Right lung (tissue), 10 donors: ENCODE measurements at places on chromosomes 1 and 21. TPM values are rescaled to one million over a fixed set of nuclear protein-coding genes. Genes with fewer than 3 reads are reported as not detected.

TTLL10 gene
- 0.47 TPM for polyA plus RNA-seq

ZNF593OS gene
- polyA plus RNA-seq: 1.2 TPM

RSBN1 gene
- polyA plus RNA-seq: 21.7 TPM

CAMSAP2 gene
- polyA plus RNA-seq: 59.7 TPM

LEFTY2 gene
- 3.0 TPM for polyA plus RNA-seq

TMEM79 gene
- 8.7 TPM for polyA plus RNA-seq

DNA sequence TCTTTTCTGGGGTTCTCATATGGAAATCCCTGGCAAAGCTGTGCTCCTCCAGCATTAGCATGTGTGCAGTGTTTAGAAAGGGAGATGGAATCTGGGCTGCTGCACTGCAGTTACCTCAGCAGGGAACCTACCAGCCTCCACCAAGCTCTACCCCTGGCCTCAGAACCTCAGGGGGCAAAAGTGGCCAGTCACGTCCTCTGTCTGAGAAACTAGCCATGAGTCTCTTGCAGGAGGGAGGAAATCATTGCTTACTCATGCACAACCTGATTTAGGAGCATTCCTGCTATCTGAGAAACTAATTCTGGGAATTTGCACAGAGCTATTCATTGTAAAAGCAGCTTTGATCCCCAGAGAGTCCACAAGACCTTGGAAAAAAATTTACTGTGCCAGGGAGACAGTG is 80.6 kb upstream of the IPO9 start:
- no peak for DNase-seq

DNA sequence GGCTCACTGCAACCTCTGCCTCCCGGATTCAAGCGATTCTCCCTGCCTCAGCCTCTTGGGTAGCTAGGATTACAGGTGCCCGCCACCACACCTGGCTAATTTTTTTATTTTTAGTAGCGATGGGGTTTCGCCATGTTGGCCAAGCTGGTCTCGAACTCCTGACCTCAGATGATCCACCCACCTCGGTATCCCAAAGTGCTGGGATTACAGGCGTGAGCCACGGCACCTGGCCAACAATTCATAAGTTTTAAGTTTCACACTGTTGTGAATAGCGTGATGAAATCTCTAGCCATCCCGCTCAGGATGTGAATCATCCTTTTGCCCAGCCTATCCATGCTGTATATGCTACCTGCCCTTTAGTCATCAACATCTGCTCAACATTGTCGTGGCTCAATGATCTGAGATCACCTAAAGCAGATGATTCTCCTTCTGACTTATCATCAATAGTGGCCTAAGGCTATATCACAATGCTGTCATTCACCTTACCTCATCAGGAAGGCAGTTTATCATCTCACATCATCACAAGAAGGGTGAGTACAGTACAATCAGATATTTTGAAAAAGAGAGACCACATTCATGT is 2.6 kb downstream of the PFDN2 start:
- DNase-seq: no peak

- DNase-seq: no peak
Observed at GRCh38 chr1:169128562-169128961, 22.1 kb downstream of the ATP1B1 start.

GRCh38 chr1:119371815-119372214 is 3.2 kb downstream of the HAO2 start:
- no peak for DNase-seq

DNA sequence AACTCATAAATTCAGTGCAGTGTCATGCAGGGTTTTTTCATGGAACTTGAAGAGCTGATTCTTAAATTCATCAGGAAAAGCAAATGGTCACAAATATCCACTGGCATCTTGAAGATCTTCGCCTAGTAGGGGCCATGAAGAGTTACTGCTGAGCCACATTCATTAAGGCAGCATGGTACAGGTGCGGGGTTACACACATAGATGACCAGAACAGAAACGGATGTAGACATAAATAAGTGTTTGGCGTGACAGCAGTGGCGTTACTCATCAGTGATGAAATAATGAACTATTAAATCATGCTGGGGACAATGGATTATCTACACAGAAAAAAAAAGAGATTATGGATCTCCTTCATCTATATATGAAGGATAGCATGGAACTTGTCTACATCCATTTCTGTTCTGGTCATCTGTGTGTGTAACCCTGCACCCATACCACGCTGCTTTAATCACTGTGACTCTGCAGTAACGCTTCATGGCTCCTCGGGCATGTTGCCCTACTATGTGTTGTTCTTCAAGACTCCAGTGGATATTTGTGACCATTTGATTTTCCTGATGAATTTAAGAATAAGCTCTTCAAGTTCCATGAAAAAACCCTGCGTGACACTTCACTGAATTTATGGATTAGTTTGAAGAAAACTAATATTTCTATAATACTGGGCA is 161.3 kb downstream of the GALNT2 start:
- DNase-seq: no peak

GRCh38 chr1:61539720-61540462 is 185.1 kb downstream of the TM2D1 start:
- no peak for DNase-seq

DNA sequence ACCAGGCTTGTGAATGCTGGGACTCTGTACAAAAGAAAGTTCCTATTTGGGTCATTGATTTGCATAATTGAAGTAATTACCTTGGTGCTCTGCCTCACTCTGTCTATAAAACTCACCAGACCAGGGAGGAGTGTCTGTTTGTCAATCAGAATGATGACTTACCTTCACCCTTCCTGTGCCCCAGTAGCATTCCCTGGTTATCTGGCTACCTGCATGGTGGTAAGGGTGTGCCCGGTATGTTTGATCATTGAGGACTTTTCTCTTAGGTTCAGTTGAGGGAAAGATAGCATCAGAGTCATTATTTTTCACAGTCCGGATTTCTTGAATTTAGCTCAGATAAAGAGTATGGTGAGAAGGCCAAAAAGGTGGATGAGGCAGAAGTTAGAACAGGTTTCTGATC is 190.0 kb downstream of the BRINP2 start:
- no peak for DNase-seq

- DNase-seq: no peak
Observed at GRCh38 chr21:45912611-45913417, 68.8 kb upstream of the COL6A1 start.

DNA sequence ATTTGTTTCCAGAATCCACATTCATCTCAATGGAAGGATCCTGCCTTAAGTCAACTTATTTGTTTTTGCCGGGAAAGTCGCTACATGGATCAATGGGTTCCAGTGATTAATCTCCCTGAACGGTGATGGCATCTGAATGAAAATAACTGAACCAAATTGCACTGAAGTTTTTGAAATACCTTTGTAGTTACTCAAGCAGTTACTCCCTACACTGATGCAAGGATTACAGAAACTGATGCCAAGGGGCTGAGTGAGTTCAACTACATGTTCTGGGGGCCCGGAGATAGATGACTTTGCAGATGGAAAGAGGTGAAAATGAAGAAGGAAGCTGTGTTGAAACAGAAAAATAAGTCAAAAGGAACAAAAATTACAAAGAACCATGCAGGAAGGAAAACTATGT is 2.6 kb downstream of the GADD45A start:
- DNase-seq: no peak

DNA sequence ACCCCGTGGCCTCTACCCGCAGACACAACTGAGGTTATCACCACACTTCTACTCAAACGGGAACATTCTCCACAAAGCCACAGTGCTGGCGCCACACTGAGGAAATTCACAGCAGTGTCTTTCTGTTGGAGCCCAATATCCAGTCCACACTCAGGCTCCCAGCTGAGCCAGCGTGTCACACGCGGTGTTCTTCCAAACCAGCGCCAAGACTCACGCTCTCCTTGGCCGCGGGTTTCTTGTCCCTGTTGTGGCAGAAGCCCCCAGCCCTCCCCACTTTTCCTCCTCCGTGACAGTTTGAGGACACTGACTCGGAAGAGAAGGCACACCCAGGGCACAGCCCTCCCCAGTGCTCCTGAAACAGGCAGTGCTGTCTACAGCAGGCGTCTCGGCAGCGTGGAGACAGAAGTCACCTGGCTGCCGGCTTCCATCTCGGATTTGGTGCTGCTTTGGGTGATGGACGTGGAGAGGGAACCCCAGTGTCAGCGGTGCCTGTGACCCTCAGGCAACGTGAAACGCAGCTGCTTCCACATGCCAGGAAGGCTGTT is 35.4 kb upstream of the AGPAT3 start:
- DNase-seq: no peak

- no peak for DNase-seq
Observed at GRCh38 chr1:20494609-20495311, 8.8 kb upstream of the CAMK2N1 start.

DNA sequence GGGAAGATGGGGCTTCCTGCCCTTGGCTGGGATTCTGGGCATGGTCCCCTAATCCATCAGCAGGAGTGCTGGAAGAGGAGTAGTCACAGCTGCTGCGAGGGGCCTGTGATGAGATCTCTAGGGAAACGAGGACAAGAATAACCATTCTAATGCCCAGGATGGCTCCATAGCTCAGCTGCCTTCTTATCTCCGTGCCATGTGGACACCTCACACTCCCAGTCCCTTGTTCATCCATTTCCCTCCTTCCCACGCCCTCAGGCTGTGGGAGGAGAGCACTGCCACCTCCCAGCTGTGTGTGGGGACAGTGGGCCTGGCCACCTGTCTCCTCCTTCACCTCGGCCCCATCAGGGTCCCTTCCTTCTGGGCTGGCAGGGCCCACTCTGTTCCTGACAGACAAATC is 16.1 kb upstream of the ETV3 start:
- DNase-seq: no peak

DNA sequence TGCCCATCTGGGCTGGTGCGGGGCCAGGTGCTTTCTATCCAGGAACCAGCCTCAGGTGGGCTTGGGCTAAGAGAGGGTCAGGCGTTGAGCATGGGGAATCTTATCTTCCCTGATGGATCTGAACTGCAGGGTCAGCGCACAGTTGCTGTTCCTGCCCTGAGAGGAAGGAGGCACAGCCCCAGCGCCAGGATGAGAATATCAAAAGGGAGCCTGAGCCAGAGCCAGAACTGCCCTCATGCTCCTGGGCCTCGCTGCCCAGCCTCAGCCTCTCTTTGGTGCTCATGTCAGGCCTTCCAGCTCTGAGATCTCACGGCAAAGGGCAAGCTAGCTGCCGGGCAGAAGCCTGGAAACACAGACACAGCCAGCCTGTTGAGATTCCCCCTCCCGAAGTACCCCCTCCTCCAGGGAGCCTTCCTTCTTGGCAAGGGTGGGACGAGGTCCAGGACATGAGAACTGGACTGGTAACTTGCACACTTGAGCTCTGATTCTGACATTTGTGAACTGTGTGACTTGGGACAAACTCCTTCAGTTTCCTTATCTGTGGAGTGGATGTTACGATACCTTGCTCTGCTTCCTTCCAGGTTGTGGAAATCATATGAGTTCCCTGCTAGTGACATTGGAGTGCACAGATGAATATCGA is 1.2 kb upstream of the LAD1 start:
- no peak for DNase-seq

DNA sequence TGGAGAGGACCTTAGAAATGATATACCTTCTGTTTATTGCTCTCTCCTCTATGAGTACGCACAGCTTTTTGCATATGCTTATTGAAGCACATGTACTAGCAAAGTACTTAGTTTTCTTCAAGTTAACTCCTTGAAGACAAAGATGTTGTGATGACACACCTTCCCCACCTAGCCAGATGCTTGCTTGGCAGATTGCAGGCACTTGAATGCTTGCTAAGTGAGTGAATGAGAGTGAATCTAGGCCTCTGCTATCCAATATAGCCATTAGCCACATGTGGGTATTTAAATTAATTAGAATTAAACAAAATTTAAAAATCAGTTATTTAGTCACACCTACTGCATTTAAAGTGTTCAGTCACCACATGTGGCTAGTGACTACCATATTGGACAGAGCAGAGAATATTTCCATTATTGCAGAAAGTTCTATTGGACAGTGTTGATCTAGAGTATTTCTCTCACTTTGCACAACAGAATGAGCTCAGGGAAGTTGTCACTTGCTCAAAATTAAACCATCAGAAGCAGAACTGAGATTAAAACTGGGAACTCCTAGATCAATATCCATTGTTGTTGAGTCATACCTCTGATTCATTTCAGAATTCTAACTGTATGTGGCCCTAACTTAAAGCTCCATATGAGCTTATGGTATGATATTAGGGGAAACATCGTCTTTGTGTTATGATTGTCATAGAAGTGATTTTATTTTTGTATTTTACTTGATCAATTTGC is 8.6 kb upstream of the EEIG2 start:
- DNase-seq: no peak

DNA sequence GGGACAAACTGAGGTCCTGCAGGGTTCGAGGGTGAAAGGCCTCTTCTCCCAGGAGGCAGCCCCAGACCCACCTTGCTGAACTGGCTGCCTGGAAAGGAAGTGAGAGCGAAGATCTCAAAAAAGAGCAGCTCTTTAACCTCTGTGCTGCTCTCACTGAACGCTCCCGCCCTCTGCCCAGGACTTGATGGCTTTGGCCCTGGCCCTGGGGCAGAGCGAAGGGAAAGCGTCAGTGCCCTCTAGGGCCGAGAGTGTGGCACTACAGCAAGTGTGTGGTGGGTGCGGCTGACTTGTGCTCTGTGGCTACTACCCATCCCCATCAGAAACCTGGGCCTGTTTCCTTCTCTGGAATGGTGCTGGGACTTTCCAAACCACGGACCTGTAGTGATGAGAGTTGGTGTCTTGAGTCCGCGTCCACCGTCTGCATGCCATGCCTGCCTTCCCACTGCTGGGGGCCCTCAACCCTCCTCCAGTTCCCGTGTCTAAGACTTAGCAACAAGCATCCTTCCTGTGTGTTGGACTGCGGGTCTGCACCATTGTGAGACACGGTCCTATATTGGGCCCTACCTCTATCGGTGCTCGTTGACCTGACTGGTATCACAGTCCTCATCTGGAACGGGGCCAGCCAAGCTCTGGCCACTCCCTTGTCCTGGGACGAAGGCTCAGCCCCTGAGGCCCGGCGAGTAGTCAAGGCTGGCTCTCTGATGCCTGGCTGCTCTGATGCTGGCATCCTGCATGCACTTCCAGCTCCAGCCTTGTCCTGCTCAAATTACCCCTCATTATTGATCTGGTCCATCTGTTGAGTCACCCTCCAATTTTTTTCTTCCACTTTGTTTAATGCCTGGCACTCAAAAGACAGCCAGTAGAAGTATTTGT is 180.3 kb downstream of the DISC1 start:
- DNase-seq: no peak

DNA sequence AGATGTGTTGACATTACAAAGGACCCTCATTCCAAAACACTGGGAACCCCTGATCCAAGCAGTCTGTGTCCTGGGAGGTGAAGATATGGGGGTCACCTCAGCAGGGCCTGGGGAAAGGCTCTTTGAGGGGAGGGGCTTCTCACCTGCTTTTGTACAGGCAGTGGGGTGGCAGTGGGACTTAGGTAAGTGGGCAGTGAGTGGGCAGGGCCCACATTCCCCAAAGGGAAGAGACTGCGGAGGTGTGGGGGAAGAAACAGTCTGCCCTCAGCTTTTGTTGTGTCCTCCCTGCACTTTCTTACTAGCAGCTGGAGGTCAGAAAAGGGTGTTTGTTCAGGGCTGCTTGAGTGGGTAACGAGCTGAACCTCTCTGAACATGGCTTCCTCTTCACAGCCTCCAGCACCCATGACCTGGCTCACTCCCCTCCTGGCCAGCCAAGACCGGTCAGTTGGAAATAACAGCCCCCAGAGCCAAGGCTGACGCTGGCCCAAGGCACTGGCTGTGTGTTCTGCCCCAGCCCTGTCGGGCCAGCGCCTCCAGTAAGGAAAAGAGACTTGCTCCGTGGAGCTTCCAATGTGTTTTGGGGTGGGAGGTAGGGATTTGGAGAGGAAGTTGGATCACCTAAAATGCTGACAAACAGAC is 173.5 kb downstream of the PSMG1 start:
- no peak for DNase-seq

- no peak for DNase-seq
Observed at GRCh38 chr1:181170194-181170593, 81.7 kb downstream of the IER5 start.

GRCh38 chr1:153261281-153262069 is 2.0 kb downstream of the LORICRIN start:
- no peak for DNase-seq

GRCh38 chr1:207752456-207752998 is 673 bp downstream of the CD46 start:
- no peak for DNase-seq
